ENCODE measurements at places on chromosomes 7 and 10. TPM values are rescaled to one million over a fixed set of nuclear protein-coding genes. Genes with fewer than 3 reads are reported as not detected.

GRCh38 chr7:155830961-155831806 lies 18.9 kb upstream of the SHH start:
- no peak overlapping the region for H3K27ac ChIP-seq
- H3K27me3 ChIP-seq: peaks cover 52% of the 10 kb centered on the region

- no peak overlapping the region for H3K27ac ChIP-seq
- H3K4me3 ChIP-seq: no peak overlapping the region
- H3K4me1 ChIP-seq: no peaks in the 10 kb centered on the region
- no peaks in the 10 kb centered on the region for H3K36me3 ChIP-seq
Measured at GRCh38 chr10:71542478-71542877, 145.8 kb downstream of the CDH23 start.

DNA sequence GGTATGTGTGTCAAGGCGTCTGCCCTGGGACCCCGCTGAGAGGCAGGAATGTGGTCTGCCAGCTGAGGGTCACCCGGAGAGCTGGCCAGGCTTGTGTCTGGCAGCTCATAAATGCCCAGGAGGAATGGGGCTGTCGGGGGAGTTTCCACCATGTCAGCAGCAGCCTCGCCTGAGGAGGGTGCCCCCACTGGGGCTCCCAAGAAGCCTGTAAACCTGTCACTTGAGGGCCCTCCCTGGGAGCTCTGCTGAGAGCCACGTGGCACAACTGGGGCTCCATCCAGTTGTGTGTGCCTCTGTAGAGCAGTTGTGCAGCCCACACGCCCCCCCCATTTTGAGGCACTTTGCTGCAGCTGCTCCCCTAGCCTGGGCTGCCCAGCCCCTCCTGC lies 70.6 kb downstream of the NEURL1 start:
- no peak for DNase-seq
- H3K4me1 ChIP-seq: no peaks in the 10 kb centered on the region
- no peaks in the 10 kb centered on the region for H3K36me3 ChIP-seq
- H3K27me3 ChIP-seq: no peaks in the 10 kb centered on the region

DNA sequence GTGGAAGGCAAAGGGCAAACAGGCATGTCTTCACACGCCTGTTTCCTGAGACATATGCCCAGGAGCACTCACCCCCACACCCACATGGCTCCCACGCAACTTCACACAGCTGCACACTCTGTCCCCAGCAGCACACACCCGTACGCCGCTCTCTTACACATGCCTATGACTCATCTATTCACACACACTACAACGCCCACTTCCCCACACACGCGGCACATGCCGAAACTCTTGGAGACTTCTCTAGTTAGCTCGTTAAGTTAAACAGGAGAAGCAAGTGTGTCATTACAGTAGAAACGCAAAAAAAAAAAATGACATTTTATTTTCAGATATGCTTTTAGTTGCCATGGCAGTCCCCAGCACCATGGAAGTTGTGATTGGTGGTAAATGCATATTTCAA lies 6.7 kb downstream of the CALN1 start:
- H3K27me3 ChIP-seq: no peaks in the 10 kb centered on the region
- H3K4me1 ChIP-seq: no peaks in the 10 kb centered on the region
- H3K27ac ChIP-seq: no peak overlapping the region
- peak; percentile 3 for DNase-seq

DNA sequence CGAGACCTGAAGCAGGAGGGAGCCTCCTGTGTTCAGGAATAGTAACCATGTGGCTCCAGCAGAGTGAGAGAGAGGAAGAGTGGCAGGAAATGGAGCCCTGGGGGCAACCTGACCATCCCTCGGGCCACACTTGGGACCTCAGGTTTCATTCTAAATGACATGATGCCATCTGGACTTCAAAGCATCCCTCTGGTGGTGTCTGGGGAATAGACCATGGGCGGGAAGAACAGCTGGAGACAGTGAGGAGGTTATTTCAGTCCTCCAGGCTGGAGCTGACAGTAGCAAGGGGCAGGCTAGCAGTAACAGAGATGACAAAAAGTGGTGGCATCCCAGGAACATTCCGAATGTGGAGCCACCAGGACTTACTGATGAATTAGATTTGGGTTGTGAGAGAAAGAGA lies 44.8 kb downstream of the AKR1B1 start:
- no peak overlapping the region for H3K4me3 ChIP-seq
- H3K4me1 ChIP-seq: no peaks in the 10 kb centered on the region
- H3K27me3 ChIP-seq: peaks cover 13% of the 10 kb centered on the region
- H3K36me3 ChIP-seq: no peaks in the 10 kb centered on the region
- no peak for DNase-seq
- no peak overlapping the region for H3K27ac ChIP-seq

- peak overlapping the region; percentile 20 for H3K4me3 ChIP-seq
- H3K36me3 ChIP-seq: peaks cover 15% of the 10 kb centered on the region
- H3K27ac ChIP-seq: peak overlapping the region; percentile 92
Measured at GRCh38 chr7:42222125-42222524, 14.9 kb downstream of the GLI3 start.

GRCh38 chr10:48789486-48790456 lies 105.1 kb downstream of the WDFY4 start:
- H3K4me3 ChIP-seq: no peak overlapping the region
- H3K27ac ChIP-seq: no peak overlapping the region
- H3K27me3 ChIP-seq: no peaks in the 10 kb centered on the region
- no peaks in the 10 kb centered on the region for H3K36me3 ChIP-seq
- H3K4me1 ChIP-seq: no peaks in the 10 kb centered on the region

- peaks cover 63% of the 10 kb centered on the region for H3K4me1 ChIP-seq
- H3K4me3 ChIP-seq: no peak overlapping the region
- no peaks in the 10 kb centered on the region for H3K27me3 ChIP-seq
- H3K36me3 ChIP-seq: no peaks in the 10 kb centered on the region
- H3K27ac ChIP-seq: peak overlapping the region; percentile 94
- DNase-seq: no peak
Measured at GRCh38 chr7:5630670-5631069, 150.8 kb downstream of the RNF216 start.

GRCh38 chr10:63286754-63287264 lies 153.7 kb downstream of the NRBF2 start:
- no peaks in the 10 kb centered on the region for H3K36me3 ChIP-seq
- no peak overlapping the region for H3K27ac ChIP-seq
- DNase-seq: no peak
- H3K4me1 ChIP-seq: peaks cover 8% of the 10 kb centered on the region

GRCh38 chr10:3139216-3139910 lies 33.2 kb downstream of the PITRM1 start:
- H3K4me1 ChIP-seq: no peaks in the 10 kb centered on the region
- no peak for DNase-seq
- no peak overlapping the region for H3K27ac ChIP-seq
- no peak overlapping the region for H3K4me3 ChIP-seq
- peaks cover 89% of the 10 kb centered on the region for H3K36me3 ChIP-seq

DNA sequence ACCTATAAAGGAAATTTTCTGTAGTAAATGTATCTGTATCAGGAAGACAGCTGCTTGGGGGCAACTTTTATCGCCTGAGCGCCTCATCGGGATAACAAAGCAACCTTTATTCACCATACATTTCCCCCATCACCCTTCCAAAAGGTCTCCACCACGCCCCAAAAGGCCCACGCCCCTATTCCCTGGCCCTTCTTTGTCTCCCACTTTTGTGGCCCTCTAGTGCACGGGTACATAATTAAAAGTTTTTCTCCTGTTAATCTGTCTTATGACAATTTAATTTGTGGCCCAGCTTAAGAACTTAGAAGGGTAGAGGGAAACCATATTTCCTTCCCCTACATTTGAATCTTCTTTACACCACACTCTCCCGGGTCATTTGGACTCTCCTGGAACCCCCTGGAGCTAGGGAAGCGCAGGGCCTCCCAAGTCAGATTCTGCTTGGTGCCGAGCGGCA lies 625 bp downstream of the RP9 start:
- H3K27me3 ChIP-seq: no peaks in the 10 kb centered on the region
- H3K36me3 ChIP-seq: peaks cover 2% of the 10 kb centered on the region
- H3K4me3 ChIP-seq: peak overlapping the region; percentile 95
- peak overlapping the region; percentile 86 for H3K27ac ChIP-seq
- DNase-seq: peak; percentile 63

DNA sequence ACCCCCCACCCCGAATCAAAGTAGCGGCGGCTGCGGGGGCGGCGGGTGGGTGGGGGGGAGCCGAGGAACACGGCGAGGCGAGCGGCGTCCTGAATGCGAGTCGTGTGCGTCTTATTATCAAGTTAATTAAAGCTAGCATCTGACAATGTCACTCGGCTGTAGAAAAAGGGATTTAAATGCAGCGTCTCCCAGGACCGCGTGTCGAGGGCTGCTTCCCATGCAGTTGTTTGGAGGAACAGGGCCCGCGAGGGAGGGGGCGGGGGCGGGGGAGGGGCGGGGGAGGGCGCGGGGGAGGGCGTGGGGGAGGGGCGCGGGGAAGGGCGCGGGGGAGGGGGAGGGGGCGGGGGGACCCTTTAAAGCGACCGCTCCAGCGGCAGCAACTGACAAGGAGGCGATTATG lies 2.7 kb upstream of the UNCX start:
- peak; percentile 74 for DNase-seq
- no peak overlapping the region for H3K27ac ChIP-seq
- peaks cover 23% of the 10 kb centered on the region for H3K27me3 ChIP-seq
- no peaks in the 10 kb centered on the region for H3K36me3 ChIP-seq

- peaks cover 36% of the 10 kb centered on the region for H3K27me3 ChIP-seq
- H3K4me1 ChIP-seq: no peaks in the 10 kb centered on the region
- no peak for DNase-seq
- H3K36me3 ChIP-seq: no peaks in the 10 kb centered on the region
- H3K27ac ChIP-seq: no peak overlapping the region
Measured at GRCh38 chr10:120650705-120651399, 193.8 kb downstream of the PLPP4 start.

DNA sequence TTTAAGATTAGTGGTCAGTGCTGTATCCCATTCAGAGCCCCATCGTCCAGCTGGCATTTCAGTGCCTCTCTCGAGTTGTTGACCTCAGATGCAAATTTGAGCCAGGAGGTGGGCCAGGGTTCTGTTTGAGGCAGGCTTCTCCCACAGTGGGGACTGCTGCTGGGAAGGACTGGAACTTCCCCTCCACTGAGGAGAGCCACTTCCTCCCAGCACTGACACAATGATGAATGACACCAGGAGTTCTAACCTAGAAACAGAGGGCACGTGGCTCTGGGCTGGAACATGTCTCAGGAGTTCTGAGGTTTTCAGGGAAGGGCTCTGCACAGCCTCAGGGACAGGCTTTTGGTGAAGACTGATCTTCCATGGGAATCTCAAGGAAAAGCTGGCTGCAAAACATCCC lies 18.3 kb upstream of the BTBD16 start:
- H3K4me1 ChIP-seq: no peaks in the 10 kb centered on the region
- no peak for DNase-seq
- no peak overlapping the region for H3K27ac ChIP-seq
- H3K27me3 ChIP-seq: peaks cover 4% of the 10 kb centered on the region
- H3K4me3 ChIP-seq: no peak overlapping the region

- H3K36me3 ChIP-seq: peaks cover 9% of the 10 kb centered on the region
- H3K27ac ChIP-seq: no peak overlapping the region
- H3K4me3 ChIP-seq: no peak overlapping the region
- H3K27me3 ChIP-seq: no peaks in the 10 kb centered on the region
Measured at GRCh38 chr10:119420950-119421875, 121.3 kb downstream of the RGS10 start.

DNA sequence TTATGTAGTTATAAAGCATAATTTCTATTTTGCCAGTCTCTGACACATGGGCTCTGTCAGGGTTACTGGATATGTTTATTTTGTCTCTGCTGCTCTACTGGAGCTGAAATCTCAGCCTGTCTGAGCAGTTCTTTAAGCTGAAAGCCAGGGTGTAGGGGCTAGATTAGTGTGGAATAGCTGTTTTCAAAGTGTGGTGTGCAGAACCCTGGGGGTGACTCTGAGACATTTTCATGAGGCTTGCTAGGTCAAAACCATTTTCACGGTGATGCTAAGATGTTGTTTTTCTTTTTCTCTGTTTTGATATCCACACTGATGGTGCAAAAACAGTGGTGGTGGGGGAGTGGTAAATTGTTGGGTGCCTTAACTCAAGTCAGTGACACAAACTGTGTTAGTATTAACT lies 45.5 kb downstream of the CREM start:
- no peaks in the 10 kb centered on the region for H3K36me3 ChIP-seq
- no peaks in the 10 kb centered on the region for H3K27me3 ChIP-seq
- peak overlapping the region; percentile 49 for H3K27ac ChIP-seq
- H3K4me1 ChIP-seq: peaks cover 20% of the 10 kb centered on the region
- peak overlapping the region; percentile 1 for H3K4me3 ChIP-seq
- no peak for DNase-seq

- no peaks in the 10 kb centered on the region for H3K27me3 ChIP-seq
- H3K27ac ChIP-seq: no peak overlapping the region
- peak; percentile 40 for DNase-seq
- no peak overlapping the region for H3K4me3 ChIP-seq
Measured at GRCh38 chr10:17954861-17955260, 3.1 kb downstream of the SLC39A12 start.

- H3K36me3 ChIP-seq: no peaks in the 10 kb centered on the region
- no peaks in the 10 kb centered on the region for H3K4me1 ChIP-seq
- no peak for DNase-seq
- no peak overlapping the region for H3K4me3 ChIP-seq
- no peak overlapping the region for H3K27ac ChIP-seq
- H3K27me3 ChIP-seq: no peaks in the 10 kb centered on the region
Measured at GRCh38 chr7:122013065-122013464, 131.0 kb downstream of the AASS start.

- H3K36me3 ChIP-seq: no peaks in the 10 kb centered on the region
- H3K4me1 ChIP-seq: no peaks in the 10 kb centered on the region
- H3K27ac ChIP-seq: no peak overlapping the region
- H3K4me3 ChIP-seq: no peak overlapping the region
Measured at GRCh38 chr10:79472449-79472848, 27.0 kb upstream of the ZCCHC24 start.

DNA sequence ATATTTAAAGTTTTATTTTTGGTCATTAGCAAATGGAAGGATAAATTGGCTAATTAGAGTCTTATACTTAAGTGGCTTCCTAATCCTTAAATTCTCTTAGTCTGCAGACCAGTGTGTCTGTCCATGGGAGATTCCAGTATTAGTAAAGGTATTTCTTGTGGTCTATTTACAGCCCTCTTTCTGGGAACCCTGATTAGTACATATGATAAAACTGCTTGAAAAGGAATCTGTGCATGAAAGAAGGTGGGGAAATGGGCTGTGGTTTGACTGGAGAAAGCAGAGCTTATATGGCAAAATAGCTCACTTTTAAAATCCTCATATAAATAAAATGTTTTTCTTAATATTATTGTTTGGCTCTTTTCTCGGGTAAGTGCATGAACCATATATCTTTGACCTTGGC lies 124.5 kb upstream of the RHOBTB1 start:
- no peaks in the 10 kb centered on the region for H3K36me3 ChIP-seq
- H3K27ac ChIP-seq: no peak overlapping the region
- no peaks in the 10 kb centered on the region for H3K4me1 ChIP-seq
- H3K4me3 ChIP-seq: no peak overlapping the region

The OR2A5 gene
- not detected for total RNA-seq

The TMEM184A gene
- total RNA-seq: not detected

The BAMBI gene
- 24.8 TPM for total RNA-seq

The GIMAP5 gene
- not detected for total RNA-seq

The ANKRD61 gene
- 1.1 TPM for total RNA-seq

The CPA2 gene
- 0.26 TPM for total RNA-seq

The MALRD1 gene
- total RNA-seq: 1.1 TPM

The VSTM4 gene
- 0.11 TPM for total RNA-seq

The NT5C3A gene
- 51.3 TPM for total RNA-seq

The AP4M1 gene
- 24.0 TPM for total RNA-seq

The MDFIC gene
- total RNA-seq: 27.3 TPM

The KCNH2 gene
- total RNA-seq: 4.0 TPM
